T-helper 9 cell (primary cell): ENCODE measurements at places on chromosomes 7 and 10.

- no peak for DNase-seq
Measured at GRCh38 chr10:59622320-59623132, 87.1 kb downstream of the SLC16A9 start.

- no peak for DNase-seq
Measured at GRCh38 chr10:4043897-4044665, 259.1 kb upstream of the KLF6 start.

DNA sequence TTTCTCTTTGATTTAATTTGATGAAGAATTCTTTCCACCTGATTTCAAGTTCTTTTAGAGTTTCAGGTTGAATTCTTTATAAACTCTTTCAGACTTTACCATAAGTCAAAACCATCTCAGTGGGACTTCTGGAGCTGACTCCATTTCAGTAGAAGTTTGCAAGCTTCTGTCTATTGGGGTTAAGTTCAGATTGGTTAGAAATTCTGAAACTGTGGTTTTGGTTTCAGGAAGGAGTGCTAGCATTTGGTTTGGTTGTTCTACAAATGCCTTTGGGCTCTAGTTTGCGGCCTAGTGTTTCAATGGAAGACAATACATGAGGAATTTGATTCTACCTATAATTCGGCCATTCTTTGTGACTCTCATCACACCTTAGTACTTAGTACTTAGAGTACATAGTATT lies 176.8 kb upstream of the RHOBTB1 start:
- DNase-seq, result no peak

DNA sequence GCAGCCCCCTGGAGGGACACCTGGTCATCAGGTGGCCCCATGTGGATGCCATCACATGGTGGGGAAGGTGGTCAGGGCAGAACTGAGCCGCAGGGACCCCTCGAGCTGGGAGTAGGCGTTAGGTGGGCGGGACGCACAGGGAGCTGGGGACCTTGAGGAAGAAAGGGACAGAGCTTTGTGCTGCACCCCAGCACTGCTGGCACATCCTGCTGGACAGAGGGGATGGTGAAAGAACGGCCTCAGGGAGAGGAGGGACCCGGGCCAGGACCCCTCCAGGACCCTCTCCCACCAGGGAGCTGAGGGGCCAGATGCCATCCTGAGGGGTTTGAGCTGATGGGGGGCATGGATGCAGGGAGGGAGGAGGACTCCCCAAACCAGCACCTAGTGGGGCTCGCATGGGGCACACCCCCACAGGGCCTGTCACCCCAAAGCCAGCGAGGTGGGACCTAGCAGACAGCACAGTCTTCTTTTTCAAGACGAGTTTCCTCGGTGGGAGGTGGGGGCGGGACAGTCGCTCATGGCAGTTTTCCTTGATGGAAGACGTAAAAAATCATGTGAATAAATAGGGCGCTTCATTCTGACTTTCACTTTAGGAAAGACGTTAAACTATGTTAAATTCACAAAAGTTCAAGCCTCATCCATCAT lies 43.3 kb downstream of the STK32C start:
- no peak for DNase-seq

DNA sequence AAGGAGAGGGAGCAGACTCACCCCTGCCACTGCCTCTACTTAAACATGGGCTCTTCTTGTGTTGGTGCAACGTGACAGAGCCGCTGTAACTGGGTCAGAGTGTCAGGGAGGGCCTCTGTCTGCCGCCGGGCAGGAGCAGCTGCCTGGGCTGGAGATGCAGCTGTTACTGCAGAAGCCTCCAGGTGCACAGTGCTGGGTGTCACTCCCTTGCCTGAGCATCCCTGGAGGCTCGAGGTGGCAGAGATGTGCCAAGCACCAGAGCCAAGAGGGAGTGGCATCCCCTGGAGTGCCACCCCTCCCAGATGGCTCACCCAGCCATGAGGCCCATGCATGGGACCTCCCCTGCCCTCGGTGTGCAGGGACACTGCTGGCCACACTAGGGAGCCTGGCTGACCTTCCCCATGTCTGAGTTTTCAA lies 145.7 kb downstream of the PRPF18 start:
- no peak for DNase-seq

DNA sequence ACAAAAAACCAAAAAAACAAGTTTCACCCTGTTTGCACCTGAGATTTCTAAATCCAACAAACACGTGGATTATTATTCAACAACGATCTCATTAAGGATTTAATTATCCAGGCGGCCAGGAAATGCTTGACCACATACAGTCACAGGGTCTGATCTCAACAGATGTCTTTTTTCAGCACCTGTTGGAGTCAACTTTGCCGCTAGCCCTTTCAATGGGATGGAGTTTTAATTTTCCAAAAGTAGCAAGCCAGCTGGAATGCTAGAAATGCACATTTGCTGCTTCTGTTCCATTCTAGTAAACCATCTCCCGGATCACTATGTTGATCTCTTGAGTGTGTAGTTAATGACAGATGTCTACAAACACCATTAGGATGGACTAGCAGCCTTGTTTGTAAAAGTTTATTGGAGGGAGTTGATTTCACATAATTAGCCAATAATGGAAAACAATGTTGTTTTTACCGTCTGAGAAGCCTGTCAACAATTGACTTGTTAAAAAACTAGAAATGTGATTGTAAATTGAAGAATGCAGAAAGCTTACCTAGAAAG lies 64.2 kb upstream of the DKK1 start:
- no peak for DNase-seq

DNA sequence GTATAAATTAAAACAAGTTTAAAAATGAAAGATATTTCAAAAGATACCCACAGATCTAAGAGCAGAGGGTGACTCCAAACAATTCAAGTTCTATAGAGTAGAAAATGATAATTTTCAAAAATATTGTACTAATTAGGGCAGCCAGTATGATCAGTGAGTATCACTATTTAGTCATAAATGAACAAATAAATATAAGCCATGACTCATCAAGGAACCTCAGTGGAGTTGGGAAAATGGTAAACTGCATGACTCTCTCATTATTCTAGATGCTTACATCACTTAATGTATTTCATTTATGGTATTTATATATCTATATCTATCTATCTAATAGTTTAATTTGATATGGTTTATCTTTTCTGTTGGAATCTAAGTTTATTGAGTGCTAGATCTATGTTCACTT lies 94.3 kb downstream of the THSD7A start:
- DNase-seq, result no peak

GRCh38 chr7:77822269-77822668 lies 23.7 kb downstream of the PHTF2 start:
- DNase-seq, result no peak

DNA sequence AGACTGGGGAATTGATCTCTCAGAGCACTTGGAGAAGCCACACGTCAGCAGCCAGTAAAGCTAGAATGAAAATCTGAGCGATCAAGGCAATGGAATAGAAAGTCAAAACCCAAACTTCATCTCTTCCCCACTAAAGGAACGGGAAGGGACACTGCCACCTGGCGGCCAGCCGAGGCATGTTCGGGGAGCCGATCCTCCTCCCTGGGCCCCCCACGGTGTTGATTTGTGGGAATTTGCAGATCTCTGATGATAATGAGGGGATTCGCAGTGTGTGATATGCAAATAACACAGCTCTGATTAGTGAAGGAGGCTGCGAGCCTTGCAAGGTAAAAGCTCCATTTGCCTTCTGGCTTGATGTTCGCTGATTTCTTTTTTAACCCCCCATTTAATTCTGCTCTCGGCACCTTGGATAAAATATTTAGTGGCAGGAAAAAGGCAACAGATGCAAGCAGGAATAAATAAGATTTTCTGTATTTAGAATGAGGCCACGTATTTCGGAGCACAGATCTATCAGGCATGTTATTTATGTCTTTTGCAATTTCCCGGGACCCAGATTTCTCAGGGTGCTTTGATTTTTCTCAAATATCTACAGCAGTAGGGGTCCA lies 258.6 kb downstream of the PAXIP1 start:
- DNase-seq, result no peak
